M059J (cell line): ENCODE measurements at places on chromosomes 3 and 15. TPM values are rescaled to one million over a fixed set of nuclear protein-coding genes. Genes with fewer than 3 reads are reported as not detected.

DNA sequence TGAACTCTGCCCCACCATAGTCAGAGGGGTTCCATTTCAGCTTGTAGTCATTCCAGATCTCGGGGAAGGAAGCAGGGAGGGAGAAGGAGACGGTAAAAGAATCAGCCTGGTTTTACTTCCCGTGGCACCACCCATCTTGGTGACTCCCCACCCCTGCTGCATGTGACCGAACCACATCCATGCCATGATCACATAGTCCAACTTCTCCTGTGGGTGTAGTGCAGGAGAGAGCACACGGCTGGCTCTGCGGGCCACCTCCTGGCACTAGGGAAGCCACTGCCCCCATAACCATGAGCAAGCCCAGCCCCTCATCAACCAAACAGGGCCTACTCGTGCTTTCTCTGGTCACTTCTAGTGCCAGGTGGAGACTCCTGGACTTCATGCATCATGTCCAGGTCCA, 3.7 kb downstream of the CHRNA3 start:
- no peak for DNase-seq

GRCh38 chr3:16509721-16510619, 3.5 kb downstream of the RFTN1 start:
- no peak for DNase-seq

DNA sequence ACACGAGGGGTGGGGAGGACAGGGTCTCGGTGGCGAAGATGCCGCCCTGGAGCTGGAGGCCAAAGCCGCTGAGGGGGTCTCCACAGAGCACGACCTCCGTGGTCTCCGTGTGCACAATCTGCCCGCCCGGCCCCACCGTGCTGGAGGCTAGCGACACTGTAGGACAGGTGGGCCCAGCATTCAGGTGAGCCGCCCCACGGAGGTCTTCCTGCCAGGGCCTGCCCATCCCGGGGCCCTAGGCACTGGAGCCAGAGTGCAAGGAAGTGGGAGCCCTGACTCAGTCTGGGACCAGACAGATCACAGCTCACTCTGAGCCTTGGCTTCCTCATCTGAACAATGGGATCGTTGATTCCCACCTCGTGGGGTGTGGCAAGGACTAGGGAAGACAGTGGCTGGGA, 25.8 kb downstream of the GRIP2 start:
- DNase-seq = no peak

DNA sequence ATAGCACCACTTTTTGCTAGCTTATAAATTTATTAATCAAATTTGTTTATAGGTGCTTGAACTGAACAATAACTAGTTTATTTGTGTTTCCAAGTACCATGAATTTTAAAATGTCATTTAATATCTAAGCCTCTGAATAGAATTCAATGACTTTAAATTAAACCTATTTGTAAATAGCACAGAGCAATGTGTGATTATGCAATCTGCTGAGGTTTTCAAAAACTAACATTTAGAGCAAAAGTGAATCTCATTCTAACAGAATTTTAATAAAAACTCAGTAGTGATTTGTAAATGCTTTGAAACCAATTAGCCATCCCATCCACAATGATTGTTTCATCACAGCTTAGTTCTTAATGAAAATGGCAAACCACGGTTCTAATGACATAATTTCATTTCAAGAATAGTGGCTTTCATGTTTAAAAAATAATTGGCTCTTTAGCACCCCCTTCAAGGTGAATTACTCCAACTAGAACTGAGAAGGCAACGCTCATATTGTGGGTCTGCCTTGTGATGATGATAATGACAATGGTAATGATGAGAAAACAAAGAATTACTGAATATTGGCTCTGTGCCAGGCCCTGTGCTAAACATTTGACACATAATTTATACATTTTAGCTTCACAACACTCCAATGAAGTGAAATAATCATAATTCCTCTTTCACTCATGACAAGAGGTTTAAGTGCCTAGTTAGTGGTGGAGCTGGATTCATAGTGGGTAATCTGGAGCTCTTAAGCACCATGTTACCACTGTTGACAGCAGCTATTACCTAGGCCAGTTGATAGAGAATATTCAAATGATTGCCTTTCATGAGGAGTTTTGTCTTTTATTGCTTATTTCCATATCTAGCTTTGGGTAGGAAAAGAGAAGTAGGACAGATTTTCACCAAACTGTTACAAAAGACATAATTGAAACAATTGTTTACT, 145.7 kb downstream of the RBMS3 start:
- no peak for DNase-seq

DNA sequence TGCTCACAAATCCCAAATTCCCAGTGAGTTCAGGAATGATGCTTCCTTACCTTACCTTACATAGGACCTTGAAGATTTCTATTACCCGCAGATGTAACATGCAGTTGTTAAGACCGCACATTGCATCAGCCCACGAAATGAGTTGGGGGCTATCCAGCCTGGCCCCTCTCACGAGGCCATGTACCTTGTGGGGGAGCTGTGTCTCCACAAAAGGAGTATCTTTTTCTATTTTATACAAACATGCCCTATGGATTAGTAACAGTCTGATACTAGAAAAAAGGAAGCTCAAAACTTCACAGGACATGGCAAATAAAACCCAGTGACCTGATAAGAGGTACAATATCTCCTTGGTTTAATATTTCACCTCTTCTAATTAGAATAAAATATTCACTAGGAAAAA, 1086.8 kb upstream of the CFAP20DC start:
- no peak for DNase-seq

DNA sequence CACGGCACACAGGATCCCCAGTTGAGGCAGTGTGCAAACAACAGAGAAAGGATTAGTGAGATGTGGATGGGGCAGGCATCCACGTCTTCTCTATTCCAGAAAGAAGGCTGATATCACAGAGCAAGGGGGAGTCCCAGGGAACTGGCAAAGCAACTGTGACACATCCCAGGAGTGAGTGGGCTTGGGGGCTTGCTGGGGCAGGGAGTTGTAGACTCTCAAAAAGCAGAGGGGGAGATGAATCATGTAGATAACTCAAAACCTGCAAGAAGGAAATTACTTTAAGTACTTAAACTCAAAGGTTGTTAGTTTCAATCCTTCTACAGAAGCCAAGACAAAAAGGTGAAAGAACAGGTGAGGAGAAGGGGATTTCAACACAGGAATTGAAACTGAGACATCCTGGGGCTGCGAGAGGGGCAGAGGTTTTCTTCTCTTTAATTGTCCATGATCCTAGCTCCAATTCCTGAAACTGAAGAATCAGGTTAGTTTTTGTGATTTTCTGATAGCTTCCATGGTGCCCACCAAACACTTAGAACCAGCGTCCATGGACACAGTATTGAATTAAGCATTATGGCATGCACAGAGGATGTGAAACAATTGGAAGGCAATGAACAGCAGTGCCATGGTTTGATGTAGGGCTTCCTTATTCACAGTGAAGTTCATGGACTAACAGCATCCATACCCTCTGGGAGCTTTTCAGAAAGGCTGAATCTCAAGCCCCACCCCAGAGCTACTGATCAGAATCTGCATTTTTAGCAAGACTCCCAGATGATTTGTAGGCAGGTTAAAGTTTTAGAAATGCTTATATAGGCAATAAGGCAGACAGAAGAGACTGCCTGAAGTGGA, 52.0 kb downstream of the CCR3 start:
- DNase-seq = no peak

GRCh38 chr3:53650424-53650823, 156.0 kb downstream of the CACNA1D start:
- no peak for DNase-seq

DNA sequence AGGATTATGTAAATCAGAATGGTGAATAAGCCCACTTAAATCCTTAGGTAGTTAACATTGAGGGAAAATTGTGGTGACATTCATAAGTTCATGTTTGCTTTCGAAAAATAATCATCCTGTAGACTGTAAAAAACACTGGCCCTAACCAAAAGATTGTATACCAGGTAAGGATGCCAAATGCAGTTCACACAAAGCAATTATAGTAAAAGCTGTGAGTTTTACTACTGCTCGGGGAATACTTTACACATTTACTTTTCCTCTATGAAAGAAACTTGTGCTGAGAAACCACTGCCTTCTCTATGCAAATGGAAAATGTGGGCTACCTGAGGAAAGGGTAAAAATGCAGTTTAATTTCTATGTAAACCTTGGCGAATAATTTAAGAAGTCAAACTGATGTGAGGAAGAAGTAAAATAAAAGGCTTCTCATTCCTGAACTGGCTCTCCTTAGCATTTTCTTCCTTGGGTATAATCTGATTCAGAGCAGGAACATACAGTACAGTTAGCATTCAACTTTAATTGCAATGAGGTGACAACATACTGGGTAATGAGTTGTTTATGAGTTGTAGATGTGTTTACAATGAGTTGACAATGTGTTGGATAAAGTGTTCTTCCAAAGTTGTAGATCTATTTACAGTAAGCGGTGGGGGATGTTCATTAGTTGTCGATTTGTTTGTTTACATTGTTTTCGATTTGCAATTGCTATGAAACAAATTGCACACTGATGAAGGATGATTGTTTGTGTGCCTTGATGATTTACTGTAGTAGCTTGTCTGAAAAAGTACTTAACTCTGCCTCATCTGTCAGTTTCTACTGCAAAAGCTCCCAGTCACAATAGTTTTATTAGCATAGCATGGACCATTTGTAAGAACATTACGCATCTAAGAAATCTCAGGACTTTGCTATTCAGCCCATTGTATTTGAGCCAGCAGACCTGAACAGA, 453.0 kb upstream of the DPH6 start:
- DNase-seq = no peak

- peak; percentile 70 for DNase-seq
Measured at GRCh38 chr15:29596266-29596665, 226.0 kb downstream of the TJP1 start.

- no peak for DNase-seq
Measured at GRCh38 chr3:158085358-158085757, 20.9 kb downstream of the SHOX2 start.

- no peak for DNase-seq
Measured at GRCh38 chr3:60755094-60755493, 496.2 kb downstream of the FHIT start.

DNA sequence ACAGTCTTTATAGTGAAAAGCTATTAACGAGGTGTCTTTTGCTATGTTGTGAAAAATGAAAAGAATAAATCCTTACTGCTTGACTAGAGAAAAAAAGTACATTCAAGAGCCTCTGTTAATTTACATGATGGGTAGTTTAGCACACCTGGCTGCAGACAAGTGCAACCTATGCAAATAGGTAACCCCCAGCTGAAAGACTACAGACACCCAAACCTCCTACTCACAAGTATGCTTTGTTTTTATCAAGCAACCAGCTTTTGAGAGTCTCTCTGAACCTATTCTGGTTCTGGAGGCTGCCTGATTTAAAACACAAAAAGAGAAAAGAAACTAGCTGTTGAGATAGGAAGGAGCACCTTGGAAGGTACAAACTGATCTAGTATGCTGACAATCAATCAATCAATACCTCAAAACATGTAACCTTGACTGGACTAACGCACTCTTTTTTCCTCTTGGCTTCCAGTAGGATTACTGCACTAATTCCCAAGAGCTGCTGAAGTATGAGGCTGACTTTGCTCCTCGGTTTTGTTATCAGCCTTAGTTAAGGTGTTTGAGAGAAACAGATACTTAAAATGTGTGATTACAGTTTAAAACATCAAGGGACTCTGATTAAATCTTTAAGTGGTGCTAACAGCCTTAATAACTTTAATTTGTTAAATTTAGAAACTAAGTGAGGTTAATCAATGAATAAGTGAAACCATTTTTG, 63.6 kb downstream of the OSBPL10 start:
- DNase-seq = no peak

DNA sequence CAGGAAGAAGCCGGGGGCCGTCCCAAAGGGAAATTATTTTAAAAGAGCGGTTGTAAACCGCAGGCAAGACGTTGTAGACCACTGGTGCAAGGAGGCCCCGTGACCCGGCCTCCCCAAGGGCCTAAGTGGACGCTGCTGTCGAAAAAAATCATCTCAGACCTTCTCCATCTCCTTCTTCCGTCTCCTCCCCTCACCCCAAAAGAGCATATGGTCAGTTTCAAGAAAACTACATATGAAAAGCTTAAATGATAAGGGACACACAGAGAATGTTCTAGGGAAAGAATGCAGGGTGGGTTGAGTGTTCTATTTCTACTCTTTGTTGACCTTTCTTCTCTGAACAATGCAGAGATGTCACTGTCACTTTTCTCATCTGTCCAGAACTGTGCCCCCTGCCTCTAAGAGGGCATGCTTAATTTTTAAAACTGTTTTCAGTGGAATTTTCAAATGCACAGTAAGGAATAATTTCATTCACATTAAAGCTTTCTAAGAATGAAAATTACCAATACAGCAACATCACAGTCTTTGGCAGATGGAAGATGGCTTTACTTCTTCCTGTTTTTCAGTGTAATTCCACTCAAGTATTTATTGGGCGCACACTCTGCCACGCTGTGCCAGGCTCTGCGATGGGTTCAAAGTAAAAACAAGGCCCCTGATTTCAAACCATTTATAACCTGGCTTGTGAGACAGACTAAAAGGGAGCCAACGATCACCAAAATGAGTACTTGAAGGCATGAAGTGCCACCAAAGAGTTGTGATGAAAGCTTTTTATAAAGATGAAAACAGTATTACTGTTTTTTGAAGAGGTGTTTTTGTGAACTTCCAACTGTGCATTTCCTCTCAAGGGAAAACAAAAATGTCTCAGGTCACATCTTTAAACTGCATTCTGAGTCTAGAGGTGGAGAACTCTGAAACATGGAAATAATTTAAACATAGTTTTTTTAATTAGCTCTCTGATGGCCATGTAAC, 891 bp upstream of the TOP2B start:
- DNase-seq = no peak

DNA sequence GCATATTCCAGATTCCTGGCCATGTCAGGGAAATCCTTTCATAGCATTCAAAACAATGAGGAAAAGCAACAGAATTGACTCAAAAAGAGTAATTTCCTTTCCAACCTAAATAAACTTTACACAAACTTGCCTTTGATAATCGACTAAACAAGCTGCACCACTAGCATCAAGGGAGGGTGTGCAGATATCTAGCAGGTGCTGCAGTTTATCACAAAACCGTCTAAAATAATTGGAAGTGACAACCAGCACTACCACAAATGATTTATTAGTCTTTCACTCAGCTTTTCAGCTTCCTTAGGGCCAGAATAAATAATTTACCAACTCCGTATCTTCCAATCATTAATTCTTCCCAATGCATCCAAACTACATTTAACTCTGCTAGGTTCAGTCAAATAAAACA, 71.7 kb downstream of the TBC1D5 start:
- DNase-seq = no peak

- peak; percentile 82 for DNase-seq
Measured at GRCh38 chr3:175426805-175427204, 567.7 kb downstream of the NAALADL2 start.

IL16 gene
- total RNA-seq = not detected in 2 replicates

CCDC80 gene
- 136 and 288 TPM in 2 replicates for total RNA-seq

VPS8 gene
- 31.4 and 35.4 TPM in 2 replicates for total RNA-seq

POTEB3 gene
- total RNA-seq = not detected in 2 replicates

PLCB2 gene
- not detected in 2 replicates for total RNA-seq
